ENCODE measurements at places on chromosomes 1 and 21.

- DNase-seq: no peak
These were observed 159.6 kb upstream of the COA6 start for GRCh38 chr1:234213658-234214128.

GRCh38 chr21:34061983-34062382, 11.4 kb upstream of the MRPS6 start:
- DNase-seq: peak; percentile 31

GRCh38 chr1:63458750-63459149, 64.3 kb downstream of the ITGB3BP start:
- DNase-seq: no peak

DNA sequence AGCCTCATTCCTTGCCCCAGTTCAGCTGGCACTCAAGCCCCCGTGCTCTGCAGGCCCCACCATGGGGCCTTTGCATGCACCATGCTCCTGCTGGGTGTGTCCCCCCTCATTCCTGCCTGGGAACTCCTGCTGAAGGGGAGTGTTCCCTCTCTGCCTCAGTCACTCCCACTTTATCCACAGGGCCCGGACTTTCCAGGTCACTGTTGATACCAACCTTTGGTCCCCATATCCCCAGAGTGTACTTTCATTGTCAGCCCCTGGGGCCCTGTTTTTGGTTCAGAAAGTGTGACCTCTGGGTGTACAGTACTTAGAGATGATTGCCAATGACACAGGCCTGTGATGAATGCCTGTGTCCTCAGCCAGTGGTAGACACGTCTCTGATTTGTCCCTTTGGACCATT, 2.9 kb downstream of the TTC22 start:
- no peak for DNase-seq

- no peak for DNase-seq
These were observed 15.9 kb upstream of the TSPEAR start for GRCh38 chr21:44727321-44727720.

- no peak for DNase-seq
These were observed 7.8 kb upstream of the ADAM15 start for GRCh38 chr1:155043301-155043702.

DNA sequence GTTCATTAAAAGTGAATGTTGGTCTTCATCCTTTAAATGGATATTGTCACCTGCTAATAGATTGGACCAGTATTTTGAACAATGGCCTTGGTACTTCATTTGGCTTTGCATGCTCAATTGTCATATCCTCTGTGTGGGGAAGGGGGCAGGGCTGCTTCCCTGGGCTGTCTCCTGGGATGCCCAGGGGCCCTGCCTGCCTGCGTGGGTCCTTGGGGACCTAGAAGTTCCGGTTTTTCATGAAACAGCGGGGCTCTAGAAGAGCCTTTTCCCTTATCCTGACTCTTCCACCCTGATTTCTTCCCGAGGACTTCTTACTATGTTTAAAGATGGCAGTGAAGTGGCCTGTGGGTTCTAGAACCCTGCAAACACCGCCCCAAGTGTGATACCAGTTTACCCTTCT, 97.5 kb downstream of the DISC1 start:
- no peak for DNase-seq

DNA sequence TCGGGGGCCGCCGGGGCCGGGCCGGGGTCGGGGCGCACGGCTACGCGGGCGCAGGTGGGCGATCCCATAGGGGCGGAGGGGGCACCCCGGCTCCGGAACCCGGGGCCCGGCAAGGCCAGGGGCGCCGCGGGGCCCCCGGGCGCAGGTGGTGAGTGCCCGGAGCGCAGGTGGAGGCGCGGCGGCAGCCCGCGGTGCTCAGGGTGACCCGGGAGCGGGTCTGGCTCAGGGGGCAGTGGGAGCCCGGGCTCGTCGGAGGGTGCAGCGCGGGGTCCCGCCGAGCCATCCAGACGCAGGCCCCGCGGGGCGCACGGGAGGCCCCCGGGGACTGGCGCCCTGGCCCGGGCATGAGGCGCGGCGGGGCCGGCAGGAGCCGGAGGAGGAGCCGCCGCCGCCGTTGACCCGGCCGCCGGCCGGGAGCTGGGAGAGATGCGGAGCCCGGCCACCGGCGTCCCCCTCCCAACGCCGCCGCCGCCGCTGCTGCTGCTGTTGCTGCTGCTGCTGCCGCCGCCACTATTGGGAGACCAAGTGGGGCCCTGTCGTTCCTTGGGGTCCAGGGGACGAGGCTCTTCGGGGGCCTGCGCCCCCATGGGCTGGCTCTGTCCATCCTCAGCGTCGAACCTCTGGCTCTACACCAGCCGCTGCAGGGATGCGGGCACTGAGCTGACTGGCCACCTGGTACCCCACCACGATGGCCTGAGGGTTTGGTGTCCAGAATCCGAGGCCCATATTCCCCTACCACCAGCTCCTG, 489 bp downstream of the CELSR2 start:
- DNase-seq: no peak
